ENCODE measurements at places on chromosomes 11 and 22.

- no peak for DNase-seq
Observed at GRCh38 chr11:113651023-113651422, 55.1 kb downstream of the TMPRSS5 start.

GRCh38 chr11:111923951-111924350 lies 5.2 kb downstream of the C11orf52 start:
- DNase-seq: peak; percentile 92

DNA sequence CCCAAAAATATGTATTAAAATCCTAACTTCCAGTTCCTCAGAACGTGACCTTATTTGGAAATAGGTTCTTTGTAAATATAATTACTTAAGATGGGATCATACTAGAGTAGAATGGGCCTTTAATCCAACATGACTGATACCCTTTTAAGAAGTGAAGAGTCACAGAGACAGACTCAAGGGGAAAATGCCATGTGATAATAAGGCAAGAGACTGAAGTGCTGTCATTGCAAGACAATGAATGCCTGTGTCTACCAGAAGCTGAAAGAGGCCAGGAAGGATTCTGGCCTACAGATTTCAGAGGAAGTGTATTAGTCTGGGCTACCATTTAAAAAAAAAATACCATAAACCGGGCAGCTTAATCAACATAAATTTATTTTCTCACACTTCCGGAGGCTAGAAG lies 85.9 kb upstream of the LRRC55 start:
- no peak for DNase-seq

- peak; percentile 27 for DNase-seq
Observed at GRCh38 chr11:85627332-85627997, at the start of gene DLG2. Gene DLG2 (minus strand): TSS chr11:85627344.

GRCh38 chr11:9037046-9037780 lies 33.4 kb upstream of the NRIP3 start:
- DNase-seq: no peak

GRCh38 chr11:2698386-2699184 lies 1.2 kb downstream of the KCNQ1OT1 start:
- DNase-seq: no peak

GRCh38 chr22:46965555-46966494 lies 203.4 kb downstream of the TBC1D22A start:
- DNase-seq: no peak

- peak; percentile 17 for DNase-seq
Observed at GRCh38 chr11:9982796-9983579, 311.0 kb downstream of the SBF2 start.

- no peak for DNase-seq
Observed at GRCh38 chr11:80980227-80980626, 1539.4 kb upstream of the TENM4 start.

GRCh38 chr11:44279483-44279882 lies 30.5 kb downstream of the ALX4 start:
- no peak for DNase-seq

- no peak for DNase-seq
Observed at GRCh38 chr22:44071781-44072326, 47.8 kb downstream of the PARVB start.

- no peak for DNase-seq
Observed at GRCh38 chr22:49023879-49024774, 803.5 kb downstream of the BRD1 start.

- DNase-seq: no peak
Observed at GRCh38 chr22:46110215-46110614, 40.1 kb upstream of the PPARA start.

DNA sequence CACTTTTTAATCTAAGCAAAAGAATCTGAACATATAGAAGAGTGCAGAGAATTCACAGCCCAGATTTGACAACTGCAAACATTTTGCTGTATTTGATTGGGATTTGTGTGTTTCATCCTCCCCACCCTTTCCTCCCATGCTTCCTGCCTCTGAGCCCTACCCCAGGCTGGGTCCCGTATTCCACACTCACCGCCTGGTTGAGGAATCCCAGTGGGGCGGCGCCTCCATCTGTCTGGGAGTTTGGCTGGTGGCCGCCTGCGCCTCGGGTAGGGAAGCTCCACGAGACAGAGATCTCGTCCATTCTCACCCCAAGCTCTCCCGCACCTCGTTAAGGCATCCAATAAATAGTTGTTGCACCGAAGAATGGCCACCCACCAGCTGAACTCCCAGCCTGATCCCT lies 105.9 kb upstream of the SLC22A12 start:
- no peak for DNase-seq

GRCh38 chr22:17743661-17744411 lies 30.4 kb downstream of the BID start:
- DNase-seq: no peak

DNA sequence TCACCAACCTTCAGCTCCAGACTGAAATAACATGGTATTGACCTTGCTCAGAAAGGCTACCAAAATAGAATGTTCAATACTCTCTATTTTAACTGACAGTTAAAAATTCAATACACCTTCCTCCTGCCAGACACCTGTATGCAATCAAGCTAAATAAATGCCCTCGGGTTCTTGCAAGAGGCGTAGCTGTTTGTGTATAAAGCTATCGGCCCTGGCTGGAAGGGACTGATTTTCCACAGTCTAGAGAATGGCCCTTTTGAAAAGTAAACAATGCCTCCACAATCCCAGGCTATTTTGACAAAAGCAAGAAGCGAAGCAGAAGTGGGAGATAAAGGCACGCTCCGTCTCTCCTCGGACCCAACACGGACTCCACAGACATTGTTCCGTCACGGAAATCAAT lies 791.2 kb downstream of the BRD1 start:
- no peak for DNase-seq

DNA sequence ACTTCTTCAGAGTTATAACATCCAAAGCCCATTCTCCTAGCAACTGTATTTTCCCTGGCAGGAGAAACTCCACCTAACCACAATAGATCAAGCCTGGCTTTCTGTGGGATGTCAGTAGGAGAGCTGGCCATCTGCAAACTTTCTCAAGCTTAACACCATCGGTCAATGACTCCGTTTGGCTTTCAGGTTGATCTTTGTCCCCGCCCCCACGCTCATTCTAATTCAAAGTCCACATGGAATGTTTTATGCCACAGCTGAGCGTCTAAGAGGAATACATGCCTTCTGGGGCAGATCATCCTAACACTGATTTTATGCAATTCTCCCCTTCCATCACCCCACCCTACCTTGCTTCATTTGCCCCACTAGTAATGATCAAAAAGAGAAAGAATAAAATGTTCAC lies 4.8 kb downstream of the GVQW3 start:
- DNase-seq: no peak

GRCh38 chr11:16126362-16126761 lies 230.0 kb downstream of the SOX6 start:
- DNase-seq: peak; percentile 16

GRCh38 chr11:44852159-44852747 lies 98.4 kb downstream of the TP53I11 start:
- DNase-seq: no peak

GRCh38 chr11:70783356-70783755 lies 385.0 kb downstream of the CTTN start:
- no peak for DNase-seq
